ENCODE measurements at places on chromosomes 3 and 15. TPM values are rescaled to one million over a fixed set of nuclear protein-coding genes. Genes with fewer than 3 reads are reported as not detected.

The TM6SF1 gene
- total RNA-seq = 1.7 TPM

The IL20RB gene
- 2.6 TPM for total RNA-seq

The TRIM69 gene
- 15.5 TPM for total RNA-seq

The DUOXA2 gene
- total RNA-seq = not detected

The SCN11A gene
- total RNA-seq = 0.12 TPM

The DNAJB8 gene
- total RNA-seq = not detected

The CSPG4 gene
- 54.3 TPM for total RNA-seq

The TERC gene
- total RNA-seq = 433 TPM

The CASR gene
- total RNA-seq = not detected

GRCh38 chr15:68028137-68028887 is 25.8 kb upstream of the PIAS1 start:
- DNase-seq = no peak

DNA sequence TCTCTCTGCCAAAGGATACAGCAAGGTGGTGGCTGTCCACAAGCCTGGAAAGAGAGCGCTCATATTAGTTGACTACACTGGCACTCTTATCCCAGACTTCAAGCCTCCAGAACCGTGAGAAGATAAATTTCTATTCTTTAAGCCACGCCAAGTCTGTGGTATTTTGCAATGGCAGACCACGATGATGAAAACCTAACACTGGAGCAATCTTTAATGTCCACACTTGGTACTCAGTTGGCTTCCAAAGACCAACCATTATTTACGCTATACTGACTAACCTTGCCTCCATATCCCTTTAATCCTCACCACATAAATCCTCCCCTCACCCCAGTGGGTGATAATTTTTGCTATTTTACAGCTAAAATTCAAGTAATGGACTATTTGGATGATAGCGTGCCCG is 16.9 kb upstream of the LACTB start:
- no peak for DNase-seq

DNA sequence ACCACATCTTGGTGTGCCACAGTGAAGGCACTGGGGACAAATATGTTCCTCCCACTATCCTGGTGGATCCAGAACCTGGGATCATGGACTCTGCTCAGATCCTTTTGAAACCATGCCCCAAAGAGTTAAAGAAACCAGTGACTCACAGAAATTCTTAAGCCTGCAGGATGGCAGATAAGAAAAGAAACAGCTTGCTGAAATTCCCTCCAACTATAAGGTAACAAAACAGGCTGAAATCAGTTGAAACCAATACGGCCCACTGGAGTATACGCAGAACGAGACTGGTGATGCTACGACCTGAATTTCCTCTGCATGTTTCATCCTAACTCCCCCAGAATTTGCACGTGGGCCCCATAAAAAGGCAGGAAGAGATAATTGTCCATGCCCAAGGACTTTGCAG is 209.6 kb downstream of the TJP1 start:
- no peak for DNase-seq

GRCh38 chr3:17865631-17866030 is 123.2 kb upstream of the TBC1D5 start:
- no peak for DNase-seq

GRCh38 chr3:190514413-190515153 is 698 bp downstream of the IL1RAP start:
- DNase-seq = peak; percentile 37

DNA sequence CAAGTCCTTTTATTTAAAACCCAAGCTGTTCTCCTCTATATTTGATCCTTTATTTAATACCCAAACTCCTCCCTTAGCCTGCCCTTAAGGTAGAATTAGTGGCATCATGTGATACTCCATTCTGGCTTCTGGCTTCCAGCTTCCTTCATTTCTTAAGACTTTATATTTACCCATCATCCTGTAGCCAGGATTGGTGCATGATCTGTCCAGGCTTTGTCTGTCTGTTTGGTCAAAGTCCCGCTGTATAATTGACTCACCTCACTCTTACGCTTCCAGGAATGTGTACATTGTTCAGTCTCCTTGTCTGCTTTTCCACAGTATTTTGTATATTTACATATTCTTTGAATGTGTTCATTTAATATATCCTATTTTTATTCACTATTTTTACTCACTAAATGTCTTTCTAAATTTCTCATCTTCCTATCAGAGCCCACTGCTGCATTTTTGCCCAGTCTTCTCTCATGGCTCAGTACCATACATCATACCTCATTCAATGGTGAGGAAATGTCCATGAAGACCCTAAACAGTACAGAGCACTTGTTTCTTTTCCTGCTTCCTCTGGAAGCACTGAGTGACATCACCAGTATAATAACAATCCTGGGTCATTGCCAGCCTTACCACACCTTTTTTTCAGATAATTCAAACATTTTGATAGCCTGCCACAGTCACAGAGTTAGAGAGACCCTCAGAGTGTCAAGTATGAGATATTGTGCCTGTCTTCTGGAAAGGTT is 31.5 kb downstream of the TMEM108 start:
- DNase-seq = no peak

DNA sequence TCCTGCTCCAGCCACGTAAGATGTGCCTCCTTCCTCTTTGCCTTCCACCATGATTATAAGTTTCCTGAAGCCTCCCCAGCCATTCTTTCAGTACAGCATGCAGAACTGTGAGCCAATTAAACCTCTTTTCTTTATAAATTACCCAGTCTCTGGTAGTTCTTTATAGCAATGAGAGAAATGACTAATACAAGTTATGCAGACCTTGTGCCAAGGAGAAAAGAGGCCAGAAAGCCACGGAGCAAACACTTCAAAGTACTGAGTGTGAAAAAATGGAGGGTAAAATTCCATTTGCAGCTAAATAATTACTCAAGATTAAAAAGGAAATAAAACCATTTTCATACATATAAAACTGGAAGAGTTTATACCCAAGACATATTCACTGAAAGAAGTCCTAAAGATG is 213.6 kb upstream of the LINGO1 start:
- no peak for DNase-seq

DNA sequence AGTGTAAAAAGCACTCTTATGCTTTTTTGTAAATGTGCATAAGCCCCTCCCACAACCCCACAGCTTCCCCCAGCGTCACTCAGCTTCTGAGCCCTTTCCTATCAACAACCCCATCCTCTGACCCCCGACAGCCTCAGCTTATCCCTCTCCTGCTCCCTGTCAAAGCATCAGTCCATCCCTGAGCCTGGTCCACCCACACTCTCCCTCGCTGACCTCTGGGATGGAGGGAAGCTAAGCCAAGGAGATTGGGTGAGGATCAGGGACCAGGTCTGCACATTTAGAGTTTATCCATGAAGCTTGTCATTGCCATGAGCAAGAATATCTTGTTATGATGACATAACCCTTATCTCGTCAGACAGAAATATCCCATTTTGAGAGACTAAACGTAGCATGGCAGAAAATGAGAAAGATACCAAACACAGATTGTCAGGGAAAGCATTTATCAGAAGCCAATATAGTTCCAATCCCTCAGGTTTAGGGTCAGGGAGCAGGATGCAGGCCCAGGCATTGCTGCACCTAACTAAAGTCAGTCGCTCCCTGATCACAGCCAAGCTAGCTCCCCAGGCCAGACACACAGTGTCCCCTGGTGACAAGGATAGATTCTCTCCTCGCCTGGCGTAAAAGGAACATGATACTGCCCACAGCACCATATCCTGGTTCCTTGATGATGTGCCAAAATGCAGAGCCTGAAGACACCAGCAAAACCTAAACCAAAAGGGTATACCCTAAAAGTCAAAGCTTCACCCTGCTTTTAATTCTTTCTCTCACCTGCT is 66.9 kb downstream of the DCLK3 start:
- DNase-seq = no peak

GRCh38 chr3:126487151-126487771 is 11.6 kb upstream of the ZXDC start:
- peak; percentile 30 for DNase-seq

DNA sequence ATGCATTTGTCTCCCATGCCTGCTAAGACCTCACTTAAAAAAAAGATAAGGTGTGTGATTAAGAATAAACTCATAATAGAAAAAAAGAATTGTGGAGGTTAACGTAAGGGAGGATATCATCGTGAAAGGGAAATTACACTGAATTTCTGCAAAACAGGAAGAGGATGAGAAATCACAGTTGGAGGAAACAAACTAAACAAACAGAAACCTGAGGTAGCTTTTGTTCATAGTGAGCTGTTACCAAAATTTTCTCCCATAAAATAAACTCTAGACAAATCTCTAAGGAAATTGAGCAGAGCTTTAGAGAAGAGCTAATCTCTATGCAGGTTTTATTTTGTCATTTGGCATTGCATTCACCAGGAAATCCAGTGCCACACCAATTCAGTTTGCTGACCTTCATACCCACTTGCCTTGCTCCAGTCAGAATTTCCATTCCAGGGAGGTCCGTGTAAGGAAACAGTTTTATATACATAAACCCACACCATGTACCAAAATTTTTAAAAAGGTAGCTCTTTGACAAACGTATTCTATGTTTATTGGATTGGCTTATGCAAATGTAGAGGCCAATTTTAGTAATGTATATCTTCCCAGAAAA is 231.2 kb downstream of the MBNL1 start:
- DNase-seq = no peak

DNA sequence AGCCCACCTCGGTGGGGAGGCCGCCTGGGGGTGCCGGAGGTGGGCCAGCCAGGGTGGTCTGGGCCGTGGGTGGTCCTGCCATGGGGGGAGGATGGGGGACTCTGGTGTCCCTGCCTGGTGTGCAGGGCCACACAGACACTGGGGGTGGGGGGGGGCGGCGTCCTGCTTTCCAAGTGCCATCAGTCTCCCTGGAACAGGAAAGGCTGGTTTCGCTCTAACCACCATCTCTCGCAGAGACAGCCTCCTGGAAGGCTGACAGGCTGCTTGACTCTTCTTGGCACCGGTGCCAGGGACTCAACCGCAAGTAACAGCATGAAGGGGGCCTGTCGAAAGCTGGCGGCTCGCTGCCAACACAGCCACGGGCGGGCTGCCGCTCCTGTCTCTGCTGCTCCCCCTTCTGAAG is 40.3 kb downstream of the RGMA start:
- no peak for DNase-seq

- DNase-seq = no peak
Measured at GRCh38 chr3:76859596-76859995, 180.3 kb upstream of the ROBO2 start.

GRCh38 chr15:68808770-68809169 is 11.9 kb downstream of the ANP32A start:
- DNase-seq = no peak

- no peak for DNase-seq
Measured at GRCh38 chr3:41972802-41973201, 10.9 kb upstream of the ULK4 start.

DNA sequence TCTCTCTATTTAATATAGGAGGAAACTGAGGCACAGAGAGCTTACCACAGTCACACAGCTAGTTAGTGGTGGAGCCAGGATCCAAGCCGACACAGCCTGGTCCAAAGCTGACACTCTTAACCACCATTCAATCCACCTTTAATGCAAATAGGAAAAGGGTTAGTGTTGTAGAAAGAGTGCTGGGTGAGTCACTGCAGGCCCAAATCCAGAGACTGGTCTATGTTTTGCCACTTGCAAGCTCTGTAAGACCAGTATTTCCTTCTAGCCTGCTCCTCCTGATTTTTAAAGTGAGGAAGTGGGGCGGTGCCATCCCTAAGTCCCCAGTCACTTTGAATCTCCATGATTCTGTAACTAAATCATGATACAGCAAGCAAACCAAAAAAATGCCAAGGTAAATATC is 111.0 kb downstream of the MECOM start:
- DNase-seq = no peak

DNA sequence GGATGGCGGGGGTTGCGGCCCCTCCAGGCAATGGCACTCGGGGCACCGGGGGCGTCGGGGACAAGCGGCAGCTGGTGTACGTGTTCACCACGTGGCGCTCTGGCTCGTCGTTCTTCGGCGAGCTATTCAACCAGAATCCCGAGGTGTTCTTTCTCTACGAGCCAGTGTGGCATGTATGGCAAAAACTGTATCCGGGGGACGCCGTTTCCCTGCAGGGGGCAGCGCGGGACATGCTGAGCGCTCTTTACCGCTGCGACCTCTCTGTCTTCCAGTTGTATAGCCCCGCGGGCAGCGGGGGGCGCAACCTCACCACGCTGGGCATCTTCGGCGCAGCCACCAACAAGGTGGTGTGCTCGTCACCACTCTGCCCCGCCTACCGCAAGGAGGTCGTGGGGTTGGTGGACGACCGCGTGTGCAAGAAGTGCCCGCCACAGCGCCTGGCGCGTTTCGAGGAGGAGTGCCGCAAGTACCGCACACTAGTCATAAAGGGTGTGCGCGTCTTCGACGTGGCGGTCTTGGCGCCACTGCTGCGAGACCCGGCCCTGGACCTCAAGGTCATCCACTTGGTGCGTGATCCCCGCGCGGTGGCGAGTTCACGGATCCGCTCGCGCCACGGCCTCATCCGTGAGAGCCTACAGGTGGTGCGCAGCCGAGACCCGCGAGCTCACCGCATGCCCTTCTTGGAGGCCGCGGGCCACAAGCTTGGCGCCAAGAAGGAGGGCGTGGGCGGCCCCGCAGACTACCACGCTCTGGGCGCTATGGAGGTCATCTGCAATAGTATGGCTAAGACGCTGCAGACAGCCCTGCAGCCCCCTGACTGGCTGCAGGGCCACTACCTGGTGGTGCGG is 1.9 kb downstream of the CHST2 start:
- DNase-seq = peak; percentile 25

DNA sequence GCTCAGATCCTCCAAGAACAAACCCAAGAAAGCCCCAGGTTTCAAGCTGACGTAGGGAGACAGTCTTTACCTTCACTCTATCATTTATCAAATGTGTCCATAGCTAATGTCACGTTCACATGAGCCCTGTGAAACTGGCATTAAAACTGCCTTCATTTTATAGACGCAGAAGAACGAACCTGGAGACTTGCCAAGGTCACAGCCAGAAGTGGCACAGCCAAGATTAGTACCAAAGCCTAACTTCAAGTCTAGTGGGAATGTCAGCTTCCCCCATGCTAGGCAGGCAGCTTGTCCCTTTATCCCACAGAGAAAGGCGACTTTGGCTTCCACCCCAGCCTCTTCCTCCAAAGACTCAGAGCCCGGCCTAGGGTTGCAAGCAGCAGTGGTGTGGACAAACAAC is 517.2 kb downstream of the SHQ1 start:
- DNase-seq = no peak

- no peak for DNase-seq
Measured at GRCh38 chr15:65829130-65829764, 37.2 kb upstream of the DENND4A start.

GRCh38 chr15:82047453-82048400 is 1.9 kb upstream of the MEX3B start:
- no peak for DNase-seq

GRCh38 chr15:25770031-25770430 is 93.1 kb downstream of the ATP10A start:
- no peak for DNase-seq

DNA sequence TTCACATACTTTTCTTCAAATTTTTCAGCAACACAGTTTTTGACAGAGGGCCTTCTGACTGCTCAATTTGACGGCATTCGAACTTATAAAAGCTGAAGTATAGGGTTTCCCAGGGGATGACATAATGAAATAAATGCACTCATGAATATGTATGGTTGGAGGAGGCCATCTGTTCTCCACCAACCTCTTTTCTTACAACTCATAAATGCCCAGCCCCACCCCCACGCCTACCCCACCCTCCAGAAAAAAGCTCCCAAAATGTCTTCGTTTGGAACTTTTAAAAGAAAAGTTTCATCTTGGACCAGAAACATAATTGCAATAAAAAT is 211.6 kb upstream of the LRRN1 start:
- no peak for DNase-seq
